Left lung (tissue), 14 donors: ENCODE measurements at places on chromosomes 3 and 15. TPM values are rescaled to one million over a fixed set of nuclear protein-coding genes. Genes with fewer than 3 reads are reported as not detected.

HIGD1A gene
- 81.3 TPM for total RNA-seq

GRCh38 chr3:114697401-114697800 is 403.6 kb downstream of the TIGIT start:
- no peak overlapping the region for H3K4me3 ChIP-seq
- H3K4me1 ChIP-seq: peaks cover 4% of the 10 kb centered on the region
- no peaks in the 10 kb centered on the region for H3K36me3 ChIP-seq
- H3K27ac ChIP-seq: no peak overlapping the region
- no peaks in the 10 kb centered on the region for H3K27me3 ChIP-seq
- no peak for DNase-seq

DNA sequence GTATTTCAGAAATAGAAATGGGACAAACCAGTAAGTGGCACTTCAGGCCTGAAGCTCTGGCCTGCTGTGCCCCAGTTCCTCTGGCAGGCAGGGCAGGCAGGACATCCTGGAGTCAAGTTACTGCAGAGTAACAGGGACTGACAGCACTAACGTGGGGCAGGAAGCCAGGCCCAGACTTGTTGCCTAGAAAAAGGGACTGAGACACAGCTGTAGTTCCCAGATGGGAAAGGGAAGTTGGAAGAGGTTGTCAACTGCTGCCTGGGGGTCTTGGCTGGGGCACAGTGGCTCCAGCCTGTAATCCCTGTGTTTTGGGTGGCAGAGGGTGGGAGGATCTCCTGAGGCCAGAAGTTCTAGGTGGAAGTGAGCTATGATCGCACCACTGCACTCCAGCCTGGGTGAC is 171.9 kb downstream of the FMN1 start:
- H3K27me3 ChIP-seq: no peaks in the 10 kb centered on the region
- peaks cover 7% of the 10 kb centered on the region for H3K36me3 ChIP-seq
- H3K27ac ChIP-seq: peak overlapping the region; percentile 23
- peaks cover 9% of the 10 kb centered on the region for H3K4me1 ChIP-seq

DNA sequence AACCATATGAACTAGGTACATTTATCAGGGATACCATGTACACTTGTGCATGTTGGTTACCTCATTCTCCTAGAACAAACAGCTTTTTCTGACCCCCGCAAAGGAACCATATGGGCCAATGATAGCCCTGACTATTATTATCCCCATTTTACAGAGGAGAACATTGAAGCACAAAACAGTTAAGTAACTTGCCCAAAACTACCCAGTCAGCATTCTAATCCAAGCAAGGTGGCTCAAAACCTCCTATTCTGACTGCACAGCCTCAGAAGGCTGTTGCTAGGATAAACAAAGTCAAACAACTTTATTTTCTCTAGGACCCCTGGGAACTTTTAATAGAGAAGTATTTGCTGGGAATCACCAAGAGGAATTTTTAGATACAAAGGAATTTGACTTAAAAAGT is 36.7 kb downstream of the CFAP44 start:
- no peak for DNase-seq
- H3K4me3 ChIP-seq: no peak overlapping the region
- H3K27me3 ChIP-seq: no peaks in the 10 kb centered on the region
- no peaks in the 10 kb centered on the region for H3K4me1 ChIP-seq
- H3K27ac ChIP-seq: no peak overlapping the region

DNA sequence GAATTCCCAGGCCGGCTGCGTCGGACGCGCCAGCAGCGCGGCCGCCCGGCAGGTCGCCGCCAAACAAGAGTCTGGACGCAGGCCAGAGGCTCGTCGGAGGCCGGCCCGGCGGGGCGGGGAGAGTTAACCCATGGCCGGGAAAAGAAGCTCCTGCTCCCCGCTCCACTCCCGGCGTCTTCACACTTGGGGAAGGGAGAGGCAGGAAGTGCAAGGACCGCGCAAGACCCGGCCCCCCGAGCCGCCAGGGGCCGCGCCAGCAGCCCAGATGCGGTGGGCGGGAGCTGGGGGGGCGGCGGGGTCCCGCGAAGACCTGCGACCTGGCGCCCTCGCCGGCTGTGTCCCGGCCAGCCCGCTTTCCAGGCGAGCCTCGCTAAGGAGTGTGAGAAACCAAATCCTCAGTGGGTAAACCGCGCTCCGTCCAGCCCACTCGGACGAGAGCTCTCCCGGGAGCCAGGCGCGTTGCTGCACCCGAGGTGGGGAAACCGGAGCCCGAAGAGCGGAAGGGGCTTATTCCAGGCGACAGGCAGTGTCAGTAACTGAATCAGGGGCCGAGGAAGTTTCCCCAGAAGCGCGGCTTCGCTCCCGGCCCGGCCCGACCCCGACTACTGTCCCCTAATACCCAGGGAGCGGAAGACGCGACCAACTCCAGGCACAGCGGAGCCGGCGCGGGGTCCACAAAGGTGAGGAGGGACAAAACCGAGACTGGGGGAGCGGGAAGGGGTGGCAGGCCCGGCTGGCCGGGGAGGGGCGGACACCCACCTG is 721 bp downstream of the ADAMTS7 start:
- H3K27ac ChIP-seq: peak overlapping the region; percentile 76
- peaks cover 55% of the 10 kb centered on the region for H3K27me3 ChIP-seq
- H3K4me1 ChIP-seq: no peaks in the 10 kb centered on the region
- peak overlapping the region; percentile 70 for H3K4me3 ChIP-seq

TMCO5A gene
- not detected for total RNA-seq

- H3K27me3 ChIP-seq: no peaks in the 10 kb centered on the region
- no peak for DNase-seq
- no peak overlapping the region for H3K4me3 ChIP-seq
- H3K27ac ChIP-seq: no peak overlapping the region
- no peaks in the 10 kb centered on the region for H3K36me3 ChIP-seq
Observed at GRCh38 chr3:132236701-132237651, 80.2 kb upstream of the ACP3 start.

GRCh38 chr3:42013691-42014457 is 52.0 kb upstream of the ULK4 start:
- DNase-seq: peak; percentile 89
- peak overlapping the region; percentile 88 for H3K27ac ChIP-seq
- H3K4me1 ChIP-seq: peaks cover 55% of the 10 kb centered on the region
- no peaks in the 10 kb centered on the region for H3K36me3 ChIP-seq
- H3K27me3 ChIP-seq: no peaks in the 10 kb centered on the region
- peak overlapping the region; percentile 77 for H3K4me3 ChIP-seq

GRCh38 chr15:80153900-80154299 is 1.1 kb downstream of the FAH start:
- no peaks in the 10 kb centered on the region for H3K36me3 ChIP-seq
- DNase-seq: no peak
- H3K27ac ChIP-seq: peak overlapping the region; percentile 73
- peaks cover 9% of the 10 kb centered on the region for H3K4me1 ChIP-seq

GRCh38 chr3:61409638-61410037 is 151.7 kb upstream of the PTPRG start:
- DNase-seq: no peak
- H3K36me3 ChIP-seq: no peaks in the 10 kb centered on the region
- H3K27me3 ChIP-seq: no peaks in the 10 kb centered on the region
- no peak overlapping the region for H3K4me3 ChIP-seq
- H3K4me1 ChIP-seq: no peaks in the 10 kb centered on the region
- H3K27ac ChIP-seq: no peak overlapping the region

PIF1 gene
- total RNA-seq: 2.7 TPM

- H3K4me1 ChIP-seq: no peaks in the 10 kb centered on the region
- H3K27me3 ChIP-seq: no peaks in the 10 kb centered on the region
- no peak overlapping the region for H3K4me3 ChIP-seq
- no peaks in the 10 kb centered on the region for H3K36me3 ChIP-seq
Observed at GRCh38 chr3:139307072-139307491, 36.7 kb upstream of the MRPS22 start.

TRIM42 gene
- not detected for total RNA-seq

TEX55 gene
- not detected for total RNA-seq
